T-helper 2 cell treated with Interferon-gamma antibody and Interleukin-4, amounts not matched to agents 5 μg/mL and 100 μg/mL, for 36 hours (primary cell): ENCODE measurements at places on chromosomes 2 and 18.

- DNase-seq, result no peak
- H3K4me1 ChIP-seq, result no peaks in the 10 kb centered on the region
- no peak overlapping the region for H3K27ac ChIP-seq
- H3K36me3 ChIP-seq, result no peaks in the 10 kb centered on the region
Observed at GRCh38 chr2:191927991-191928390, 81.1 kb upstream of the CAVIN2 start.

DNA sequence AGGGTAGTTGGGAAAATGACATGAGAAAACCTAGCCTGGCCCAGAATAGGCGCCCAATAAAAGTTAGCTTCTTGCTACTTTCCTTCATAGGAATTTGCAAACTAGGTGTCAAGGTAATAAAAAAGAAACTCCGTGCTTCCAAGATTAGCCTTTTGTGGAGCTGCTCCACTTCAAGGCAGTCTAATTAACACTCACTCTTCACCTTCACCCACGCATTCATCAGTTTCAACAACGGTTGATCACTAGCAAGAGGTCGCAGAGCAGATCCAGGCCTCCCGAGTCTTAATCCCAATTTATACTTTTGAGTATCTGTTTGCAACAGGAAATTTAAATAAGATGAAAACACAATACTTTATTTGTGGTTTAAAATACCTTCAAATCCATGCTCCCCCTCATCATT is 39.5 kb upstream of the TANK start:
- no peak overlapping the region for H3K27ac ChIP-seq
- H3K4me1 ChIP-seq, result peaks cover 14% of the 10 kb centered on the region
- DNase-seq, result no peak
- no peaks in the 10 kb centered on the region for H3K36me3 ChIP-seq

GRCh38 chr2:45706033-45706432 is 54.6 kb downstream of the PRKCE start:
- no peak overlapping the region for H3K4me3 ChIP-seq
- no peaks in the 10 kb centered on the region for H3K27me3 ChIP-seq
- H3K27ac ChIP-seq, result no peak overlapping the region
- no peaks in the 10 kb centered on the region for H3K4me1 ChIP-seq

- H3K4me1 ChIP-seq, result no peaks in the 10 kb centered on the region
- no peak overlapping the region for H3K27ac ChIP-seq
- H3K36me3 ChIP-seq, result peaks cover 5% of the 10 kb centered on the region
- no peak overlapping the region for H3K4me3 ChIP-seq
- peaks cover 45% of the 10 kb centered on the region for H3K27me3 ChIP-seq
Observed at GRCh38 chr18:63016270-63016669, 300.9 kb downstream of the PHLPP1 start.

- no peaks in the 10 kb centered on the region for H3K27me3 ChIP-seq
- no peaks in the 10 kb centered on the region for H3K4me1 ChIP-seq
- no peaks in the 10 kb centered on the region for H3K36me3 ChIP-seq
- DNase-seq, result no peak
- H3K27ac ChIP-seq, result no peak overlapping the region
Observed at GRCh38 chr2:3146175-3146574, 231.4 kb downstream of the EIPR1 start.

GRCh38 chr2:15714609-15715008 is 122.9 kb downstream of the DDX1 start:
- no peaks in the 10 kb centered on the region for H3K27me3 ChIP-seq
- DNase-seq, result no peak
- no peaks in the 10 kb centered on the region for H3K4me1 ChIP-seq
- H3K4me3 ChIP-seq, result no peak overlapping the region

DNA sequence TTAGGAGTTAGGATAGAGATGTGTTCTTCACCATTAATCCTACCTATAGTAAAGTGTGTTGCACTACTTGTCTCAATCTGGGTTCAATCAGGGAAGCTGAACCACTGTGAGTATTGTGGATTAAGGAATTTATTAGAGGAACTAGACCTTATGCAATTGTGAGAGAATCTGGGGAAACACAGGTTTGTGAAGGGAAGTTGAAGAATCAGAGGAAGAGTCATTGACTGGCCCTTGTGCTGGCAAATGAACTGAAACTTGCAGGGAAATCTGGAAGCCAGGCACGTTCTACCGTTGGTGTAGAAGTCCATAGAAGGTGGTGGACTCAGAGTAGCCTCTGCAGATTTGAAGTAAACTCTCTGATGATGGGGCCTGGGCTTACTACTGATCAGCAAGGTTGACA is 44.7 kb upstream of the HK2 start:
- no peak for DNase-seq
- H3K4me3 ChIP-seq, result no peak overlapping the region
- H3K27ac ChIP-seq, result no peak overlapping the region
- H3K36me3 ChIP-seq, result no peaks in the 10 kb centered on the region
- H3K27me3 ChIP-seq, result peaks cover 9% of the 10 kb centered on the region

- no peak overlapping the region for H3K4me3 ChIP-seq
- H3K27me3 ChIP-seq, result no peaks in the 10 kb centered on the region
- no peaks in the 10 kb centered on the region for H3K4me1 ChIP-seq
- no peak for DNase-seq
- H3K36me3 ChIP-seq, result no peaks in the 10 kb centered on the region
Observed at GRCh38 chr18:28588884-28589549, 412.1 kb upstream of the CDH2 start.

DNA sequence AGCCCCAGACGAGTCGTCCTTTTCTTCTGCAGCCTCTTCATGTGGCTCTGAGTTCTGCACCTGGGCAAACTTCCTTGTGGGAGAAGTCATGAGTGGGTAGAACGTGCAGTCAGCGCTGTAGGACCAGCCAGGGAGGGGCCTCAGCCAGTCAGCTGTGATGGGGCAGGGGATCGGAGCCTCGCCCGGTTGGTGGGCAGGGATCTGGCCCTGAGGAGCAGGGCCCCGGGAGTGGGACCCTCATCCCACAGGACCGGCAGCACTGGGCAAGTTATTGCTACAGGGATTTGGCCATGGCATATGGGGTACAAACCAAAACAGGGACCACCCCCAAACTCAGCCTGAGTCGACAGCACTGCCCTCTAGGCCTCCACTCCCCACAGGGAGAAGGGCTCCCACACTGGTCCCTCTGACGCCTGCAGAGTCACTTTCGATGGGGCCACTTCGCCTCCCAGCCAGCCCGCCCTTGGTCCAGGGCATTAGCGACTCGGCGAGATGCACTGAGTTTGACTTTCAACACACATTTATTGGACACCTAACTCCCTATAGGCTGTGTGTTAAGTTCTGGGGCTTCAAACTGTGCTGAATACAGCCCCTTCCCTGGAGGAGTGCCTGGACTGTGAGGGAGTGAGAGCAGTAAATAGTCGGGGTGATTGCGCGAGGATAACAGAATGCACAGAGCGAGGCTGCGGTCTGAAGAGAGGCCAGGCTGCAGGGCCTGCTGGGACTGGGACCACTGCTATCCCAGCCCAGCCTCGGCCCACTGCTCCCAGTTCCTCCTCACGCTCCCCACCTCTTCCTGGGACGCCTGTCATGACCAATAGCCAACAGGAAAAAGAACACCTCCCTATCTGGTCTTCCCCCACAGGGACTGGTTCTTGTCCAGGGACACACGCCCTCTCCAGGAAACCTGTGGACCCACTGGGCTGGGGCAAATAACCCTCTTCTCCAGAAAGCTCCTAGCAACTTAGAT is 55.9 kb downstream of the SDC1 start:
- H3K36me3 ChIP-seq, result no peaks in the 10 kb centered on the region
- no peak for DNase-seq
- no peak overlapping the region for H3K27ac ChIP-seq
- H3K4me1 ChIP-seq, result no peaks in the 10 kb centered on the region
- no peak overlapping the region for H3K4me3 ChIP-seq

DNA sequence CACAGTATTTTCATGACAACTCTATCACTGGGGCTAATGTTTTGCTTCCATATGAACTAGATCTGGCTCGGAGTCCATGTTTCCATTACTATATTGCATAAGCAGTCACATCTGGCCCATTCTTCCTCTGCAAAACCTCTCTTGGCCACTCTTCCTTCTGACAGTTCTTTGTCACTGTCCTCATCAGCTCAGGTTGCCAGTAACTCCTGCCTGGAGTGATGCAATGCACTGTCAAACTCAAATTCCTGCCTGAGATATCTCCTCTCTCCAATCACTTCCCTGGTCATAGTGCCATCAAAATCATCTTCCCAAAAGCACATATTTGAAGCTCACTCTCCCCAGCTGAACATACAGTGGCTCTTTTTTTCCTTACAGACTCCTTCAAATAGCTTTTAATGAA is 66.1 kb downstream of the COLEC12 start:
- H3K4me3 ChIP-seq, result no peak overlapping the region
- peaks cover 4% of the 10 kb centered on the region for H3K27me3 ChIP-seq
- no peaks in the 10 kb centered on the region for H3K36me3 ChIP-seq
- no peak overlapping the region for H3K27ac ChIP-seq

DNA sequence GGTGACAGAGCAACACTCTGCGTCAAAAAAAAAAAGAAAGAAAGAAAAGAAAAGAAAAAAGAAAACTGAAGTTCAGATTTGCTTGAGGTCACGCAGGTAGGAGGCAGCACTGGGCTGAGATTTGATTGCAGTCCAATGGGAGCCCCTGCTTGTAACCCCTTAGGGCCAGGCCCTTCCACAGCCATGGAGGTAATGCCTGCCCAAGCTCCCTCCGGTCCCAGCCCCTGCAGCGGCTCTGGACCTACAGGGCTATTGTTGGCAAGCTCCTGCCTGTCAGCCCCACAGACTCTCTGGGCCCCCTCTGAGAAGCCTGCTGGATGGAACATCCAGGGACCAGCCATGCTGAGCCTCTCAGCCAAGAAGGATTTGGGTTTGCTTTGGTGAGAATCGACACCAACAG is 12.2 kb downstream of the ZFP36L2 start:
- H3K4me1 ChIP-seq, result peaks cover 31% of the 10 kb centered on the region
- DNase-seq, result no peak
- H3K27ac ChIP-seq, result no peak overlapping the region
- no peak overlapping the region for H3K4me3 ChIP-seq
- no peaks in the 10 kb centered on the region for H3K27me3 ChIP-seq

DNA sequence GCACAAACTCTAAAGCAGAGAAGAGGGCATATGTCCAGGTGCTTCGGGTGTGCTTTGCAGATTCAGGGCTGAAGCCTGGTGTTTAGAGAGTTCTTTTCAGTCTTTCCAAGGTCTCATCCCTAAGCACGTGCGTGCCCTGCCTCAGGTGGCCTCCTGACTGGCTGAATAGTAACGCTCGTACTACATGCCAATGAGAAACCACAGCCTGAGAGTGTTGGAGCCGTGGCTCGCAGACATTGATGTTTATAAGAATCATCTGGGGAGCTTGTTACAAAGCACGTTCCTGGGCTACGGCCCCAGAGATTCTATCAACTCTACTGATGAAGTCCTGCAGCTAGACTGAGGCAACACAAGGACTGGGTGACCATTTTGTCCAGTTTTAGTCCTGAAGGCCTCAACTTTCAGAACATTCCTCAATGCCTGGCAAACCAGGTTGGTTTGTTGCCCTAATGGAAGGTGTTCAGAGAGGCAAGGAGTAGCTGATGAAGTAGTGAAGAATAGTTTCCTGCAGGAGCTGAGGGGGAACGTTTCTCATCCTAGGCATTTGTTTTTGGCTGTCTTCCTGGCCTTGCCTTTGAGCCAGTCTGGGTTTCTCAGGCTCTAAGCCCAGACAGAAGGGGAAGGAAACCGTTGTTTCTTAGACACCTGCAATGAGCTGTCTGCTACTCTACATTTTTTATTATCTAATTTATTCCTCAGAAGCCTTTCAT is 31.5 kb upstream of the HAAO start:
- H3K4me1 ChIP-seq, result peaks cover 11% of the 10 kb centered on the region
- H3K27ac ChIP-seq, result no peak overlapping the region
- no peak overlapping the region for H3K4me3 ChIP-seq
- DNase-seq, result no peak

GRCh38 chr2:134021830-134022524 is 231.9 kb upstream of the MGAT5 start:
- DNase-seq, result no peak
- no peak overlapping the region for H3K27ac ChIP-seq
- no peaks in the 10 kb centered on the region for H3K36me3 ChIP-seq
- peaks cover 7% of the 10 kb centered on the region for H3K27me3 ChIP-seq
- H3K4me3 ChIP-seq, result no peak overlapping the region

GRCh38 chr2:24360963-24361330 is 611 bp upstream of the ITSN2 start:
- H3K36me3 ChIP-seq, result peaks cover 8% of the 10 kb centered on the region
- peak overlapping the region; percentile 78 for H3K4me3 ChIP-seq

GRCh38 chr2:963876-964275 is 13.2 kb downstream of the SNTG2 start:
- H3K27ac ChIP-seq, result no peak overlapping the region
- no peaks in the 10 kb centered on the region for H3K4me1 ChIP-seq
- peaks cover 11% of the 10 kb centered on the region for H3K27me3 ChIP-seq
- no peak for DNase-seq
- no peak overlapping the region for H3K4me3 ChIP-seq

DNA sequence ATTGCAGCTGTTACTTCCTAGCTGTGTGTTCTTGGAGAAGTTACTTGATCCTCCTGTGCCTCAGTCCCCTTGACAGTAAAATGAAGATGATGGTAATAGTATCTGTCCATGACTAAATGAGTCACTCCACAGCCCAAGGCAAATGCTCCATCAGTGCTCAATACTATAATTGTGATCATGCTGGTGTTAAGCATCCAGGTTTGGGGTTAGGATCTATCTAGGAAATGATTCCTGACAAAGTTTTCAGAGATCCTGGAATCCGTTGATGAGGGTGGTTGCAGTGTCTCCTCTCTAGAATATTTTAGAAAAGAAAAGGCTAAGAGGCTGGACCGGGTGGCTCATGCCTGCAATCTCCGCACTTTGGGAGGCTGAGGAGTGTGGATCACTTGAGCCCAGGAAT is 2.7 kb upstream of the PRELID3A start:
- no peaks in the 10 kb centered on the region for H3K36me3 ChIP-seq
- DNase-seq, result no peak
- no peak overlapping the region for H3K4me3 ChIP-seq
- H3K27me3 ChIP-seq, result peaks cover 45% of the 10 kb centered on the region
- H3K27ac ChIP-seq, result no peak overlapping the region

GRCh38 chr18:48161191-48161910 is 230.9 kb upstream of the SMAD2 start:
- no peaks in the 10 kb centered on the region for H3K4me1 ChIP-seq
- no peaks in the 10 kb centered on the region for H3K36me3 ChIP-seq
- H3K27me3 ChIP-seq, result peaks cover 47% of the 10 kb centered on the region
- peak overlapping the region; percentile 56 for H3K4me3 ChIP-seq

- H3K4me1 ChIP-seq, result peaks cover 4% of the 10 kb centered on the region
- no peak overlapping the region for H3K27ac ChIP-seq
- DNase-seq, result no peak
Observed at GRCh38 chr2:143503280-143503679, 374.1 kb downstream of the ARHGAP15 start.

DNA sequence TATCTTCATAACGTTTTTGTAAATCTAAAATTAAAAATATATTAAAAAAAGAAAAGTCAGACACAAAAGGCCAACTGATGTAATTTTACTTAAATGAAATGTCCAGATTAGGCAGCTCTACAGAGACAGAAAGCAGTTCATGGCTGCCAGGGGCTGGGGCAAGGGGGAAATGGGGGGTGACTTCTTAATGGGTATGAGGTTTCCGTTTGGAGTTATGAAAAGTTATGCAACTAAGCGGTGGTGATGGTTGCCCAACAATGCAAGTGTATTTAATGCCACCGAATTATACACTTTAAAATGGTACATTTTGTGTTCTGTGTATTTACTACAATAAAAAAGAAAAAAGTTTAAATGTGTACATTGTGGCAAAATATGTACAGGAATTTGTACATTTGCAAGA is 70.2 kb upstream of the TEX51 start:
- no peak overlapping the region for H3K27ac ChIP-seq
- DNase-seq, result no peak
- H3K36me3 ChIP-seq, result no peaks in the 10 kb centered on the region
- no peak overlapping the region for H3K4me3 ChIP-seq
- H3K4me1 ChIP-seq, result no peaks in the 10 kb centered on the region

- DNase-seq, result no peak
- H3K4me3 ChIP-seq, result no peak overlapping the region
- H3K27me3 ChIP-seq, result no peaks in the 10 kb centered on the region
Observed at GRCh38 chr2:28354920-28355520, 37.6 kb upstream of the FOSL2 start.
